Sigmoid colon (tissue), 7 donors: ENCODE measurements at places on chromosomes 2 and 18. TPM values are rescaled to one million over a fixed set of nuclear protein-coding genes. Genes with fewer than 3 reads are reported as not detected.

The SKOR2 gene
- not detected for polyA plus RNA-seq

The SLC4A3 gene
- 0.46 TPM for polyA plus RNA-seq

The MAP2 gene
- 0.46 TPM for polyA plus RNA-seq

The CHAC2 gene
- 7.5 TPM for polyA plus RNA-seq

- H3K4me3 ChIP-seq = no peak overlapping the region
- peak overlapping the region; percentile 70 for H3K27ac ChIP-seq
- no peaks in the 10 kb centered on the region for H3K4me1 ChIP-seq
- no peaks in the 10 kb centered on the region for H3K36me3 ChIP-seq
These were observed 149.7 kb downstream of the PXDN start for GRCh38 chr2:1594373-1595171.

DNA sequence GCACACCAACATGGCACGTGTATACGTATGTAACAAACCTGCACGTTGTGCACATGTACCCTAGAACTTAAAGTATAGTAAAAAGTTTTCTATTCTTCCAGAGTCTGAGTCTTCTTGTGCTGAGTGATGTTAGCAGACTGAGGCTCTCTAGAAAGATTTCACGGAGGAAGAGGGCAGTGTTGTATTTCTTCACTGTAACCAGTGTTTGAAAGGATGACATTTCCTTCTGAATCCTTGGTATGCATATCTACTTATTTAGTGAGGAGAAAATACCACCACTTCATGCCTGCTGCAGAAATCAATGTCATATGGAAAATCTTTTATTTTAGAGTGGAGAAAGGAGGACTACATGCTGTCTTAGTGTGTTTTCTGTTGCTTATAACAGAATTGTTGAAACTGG is 357.1 kb downstream of the CCDC85A start:
- H3K4me1 ChIP-seq = no peaks in the 10 kb centered on the region
- H3K27ac ChIP-seq = no peak overlapping the region
- no peaks in the 10 kb centered on the region for H3K36me3 ChIP-seq
- DNase-seq = no peak
- no peak overlapping the region for H3K4me3 ChIP-seq

DNA sequence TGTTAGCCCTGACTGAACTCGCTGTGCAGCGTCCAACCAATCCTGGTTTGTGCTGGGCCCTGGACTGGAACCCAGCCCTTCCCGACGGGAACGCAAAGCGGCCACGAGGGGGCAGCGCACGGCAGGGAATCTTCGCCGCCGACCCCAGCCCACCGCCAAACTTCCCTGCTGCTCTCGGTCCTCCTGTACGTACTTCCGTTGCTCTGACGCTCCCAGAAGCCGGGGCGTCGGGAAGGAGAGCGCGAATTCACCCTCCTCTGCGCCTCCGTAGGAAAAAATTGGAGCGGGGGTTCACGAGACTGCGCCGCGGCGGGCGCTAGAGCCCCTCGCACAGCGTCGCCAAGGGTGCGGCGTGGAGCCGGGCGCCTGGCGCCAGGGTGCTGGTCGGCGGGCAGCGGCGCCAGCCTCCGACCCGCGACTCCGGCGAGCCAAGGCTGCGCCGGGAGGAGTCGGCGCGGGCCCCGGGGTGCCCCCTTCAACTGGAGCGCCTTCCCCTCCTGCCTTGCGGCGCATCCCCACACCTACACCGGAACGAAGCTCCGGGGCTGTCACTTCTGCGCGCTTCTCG is 873 bp upstream of the SH3RF3 start:
- H3K36me3 ChIP-seq = no peaks in the 10 kb centered on the region
- H3K27ac ChIP-seq = peak overlapping the region; percentile 74
- peak overlapping the region; percentile 42 for H3K4me3 ChIP-seq
- peaks cover 19% of the 10 kb centered on the region for H3K4me1 ChIP-seq

DNA sequence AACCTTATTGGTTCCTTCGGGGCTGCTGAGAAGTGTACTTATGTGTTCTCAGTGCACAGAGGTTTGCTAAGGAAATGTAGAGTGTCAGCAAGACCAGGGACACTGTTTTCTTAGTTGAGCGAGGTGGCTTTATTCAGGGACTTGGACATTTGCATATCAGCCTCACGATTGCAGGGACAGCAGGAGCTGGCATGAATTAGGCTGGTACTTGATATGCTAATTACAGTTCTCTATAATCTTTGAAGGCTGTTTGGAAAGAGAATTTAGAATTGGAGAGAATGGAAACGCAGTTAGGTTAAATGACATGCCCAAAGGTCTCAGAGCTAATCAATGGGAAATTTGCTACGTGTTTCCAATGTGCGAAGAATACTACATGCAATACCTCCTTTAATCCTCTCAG is 18.7 kb upstream of the MTCL1 start:
- peaks cover 10% of the 10 kb centered on the region for H3K4me1 ChIP-seq
- no peaks in the 10 kb centered on the region for H3K27me3 ChIP-seq
- no peak overlapping the region for H3K4me3 ChIP-seq
- no peak for DNase-seq
- H3K36me3 ChIP-seq = no peaks in the 10 kb centered on the region
